C1 segment of cervical spinal cord (tissue), 14 donors: ENCODE measurements at places on chromosomes 2 and 18.

GRCh38 chr2:46999857-47000678, 84.5 kb upstream of the MCFD2 start:
- no peak for DNase-seq

- DNase-seq = no peak
These were observed 816 bp downstream of the CDH2 start for GRCh38 chr18:28175930-28176697.

- no peak for DNase-seq
These were observed 40.4 kb downstream of the CLIP4 start for GRCh38 chr2:29155578-29155977.

DNA sequence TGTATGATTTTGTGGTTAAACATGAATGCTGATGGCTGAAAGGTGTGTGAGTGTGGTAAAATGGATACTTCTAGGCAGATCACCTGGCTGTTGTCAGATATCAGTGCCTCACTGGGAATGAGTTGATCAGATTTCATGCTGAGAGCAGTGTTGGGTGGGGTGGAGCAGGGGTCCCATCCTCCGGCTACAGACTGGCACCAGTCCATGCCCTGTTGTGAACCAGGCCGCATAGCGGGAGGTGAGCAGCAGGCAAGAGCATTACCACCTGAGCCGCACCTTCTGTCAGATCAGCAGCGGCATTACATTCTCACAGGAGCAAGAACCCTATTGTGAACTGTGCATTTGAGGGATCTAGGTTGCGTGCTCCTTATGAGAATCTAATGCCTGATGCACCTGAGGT, 78.7 kb downstream of the GLI2 start:
- DNase-seq = no peak

DNA sequence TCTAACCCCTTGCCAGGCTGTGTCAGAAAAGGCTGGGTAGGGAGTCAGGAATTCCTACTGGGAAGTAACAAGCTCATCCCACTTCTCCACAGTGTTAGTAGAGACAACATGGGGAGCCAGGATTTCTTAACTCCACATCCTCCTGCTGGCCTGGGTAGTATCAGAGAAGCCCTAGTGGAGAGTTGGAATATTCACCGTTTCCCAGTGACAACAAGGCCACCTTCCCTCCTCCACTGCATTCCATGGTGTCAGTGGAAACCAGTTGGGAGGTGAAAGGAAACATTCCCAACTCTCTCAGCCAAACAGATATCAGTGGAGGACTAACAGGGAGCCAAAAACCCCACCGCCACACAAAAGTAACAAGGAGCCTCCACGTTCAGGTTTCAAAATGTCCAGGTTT, 41.2 kb downstream of the SRD5A2 start:
- DNase-seq = no peak

DNA sequence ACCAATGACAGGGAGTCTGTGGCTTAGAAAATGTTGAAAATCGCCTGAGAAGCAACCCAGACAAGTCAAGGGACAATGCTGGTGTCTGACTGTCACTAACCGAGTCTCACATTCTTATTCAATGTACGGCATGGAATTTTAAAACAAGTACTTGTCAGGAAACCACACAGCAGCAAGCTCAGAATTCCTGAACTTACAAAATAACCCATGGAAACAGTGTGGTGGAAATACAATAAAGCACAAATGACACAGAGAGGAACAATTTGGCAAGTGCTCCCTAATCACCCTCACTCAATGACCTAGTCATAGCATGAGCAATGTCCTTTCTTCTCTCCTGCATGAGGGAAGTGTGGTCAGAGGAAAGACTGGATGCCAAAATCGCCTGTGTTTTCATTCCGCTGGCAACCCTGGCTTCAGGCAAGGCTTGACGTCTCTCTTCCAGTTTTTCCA, 154.0 kb downstream of the SATB2 start:
- no peak for DNase-seq

DNA sequence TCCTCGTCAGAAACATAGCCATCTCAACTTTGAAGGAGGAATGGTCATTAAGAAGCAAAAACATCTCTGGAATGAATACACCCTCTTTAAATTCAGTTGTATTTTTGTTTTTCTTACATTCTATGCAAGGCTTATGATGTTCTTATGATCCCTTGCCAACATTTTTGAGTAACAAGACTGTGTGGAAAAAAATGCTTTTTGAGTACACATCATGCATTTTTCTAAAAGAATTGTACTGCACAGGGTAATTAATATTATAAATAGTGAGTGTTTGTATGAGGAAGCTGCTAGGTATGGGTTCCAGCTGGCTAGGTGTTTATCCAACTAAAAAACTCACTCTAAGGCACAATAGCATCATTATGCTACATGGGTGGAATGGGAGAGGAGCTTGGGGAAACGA, 59.0 kb upstream of the SPATS2L start:
- no peak for DNase-seq

DNA sequence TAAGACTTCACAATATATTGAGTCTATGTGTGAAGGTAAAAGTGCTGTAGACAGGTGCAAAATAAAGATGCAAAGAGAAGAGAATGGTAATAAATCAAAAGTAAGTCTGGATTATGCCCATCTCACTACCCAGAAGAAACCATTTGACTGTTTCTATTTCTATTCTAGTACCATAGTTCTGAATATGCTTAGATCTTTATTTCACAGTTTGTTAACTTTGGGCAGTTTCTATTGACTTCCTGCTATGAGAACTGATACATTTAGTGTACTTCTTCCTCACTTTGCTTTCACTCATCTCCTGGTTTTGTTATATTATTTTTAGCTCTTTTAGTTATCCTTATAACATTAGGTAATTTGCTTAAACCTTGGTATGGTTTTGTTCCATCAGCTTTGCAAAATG, 94.9 kb downstream of the HS1BP3 start:
- DNase-seq = no peak

- DNase-seq = no peak
These were observed 73.7 kb downstream of the PXDN start for GRCh38 chr2:1670636-1671035.

DNA sequence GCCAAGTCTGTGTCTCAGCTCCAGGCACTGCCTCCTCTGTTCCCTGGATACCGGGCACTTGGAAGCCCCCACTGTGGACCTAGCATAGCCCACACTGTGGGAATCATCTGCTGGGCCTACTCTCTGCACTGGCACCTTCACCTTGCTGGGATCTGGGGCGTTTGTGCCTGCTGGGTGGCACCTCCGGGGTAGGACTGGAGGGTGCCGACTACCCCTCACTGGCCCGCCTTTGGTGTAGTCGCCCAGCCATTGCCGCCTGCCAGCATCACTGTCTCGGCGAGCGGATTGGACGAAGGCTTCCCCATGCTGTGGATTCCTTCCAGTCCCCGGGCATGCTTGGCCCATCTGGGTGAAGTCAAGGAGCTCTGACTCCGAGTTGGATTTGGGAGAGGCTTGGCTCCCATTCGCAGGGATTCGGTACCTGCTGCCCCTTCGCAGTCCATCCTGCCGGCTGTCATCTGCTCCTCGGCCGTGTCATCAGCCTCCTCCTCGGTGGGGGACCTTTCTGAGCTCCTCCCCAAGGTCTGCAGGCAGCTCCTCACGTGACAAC, 180.6 kb upstream of the HDAC4 start:
- no peak for DNase-seq

DNA sequence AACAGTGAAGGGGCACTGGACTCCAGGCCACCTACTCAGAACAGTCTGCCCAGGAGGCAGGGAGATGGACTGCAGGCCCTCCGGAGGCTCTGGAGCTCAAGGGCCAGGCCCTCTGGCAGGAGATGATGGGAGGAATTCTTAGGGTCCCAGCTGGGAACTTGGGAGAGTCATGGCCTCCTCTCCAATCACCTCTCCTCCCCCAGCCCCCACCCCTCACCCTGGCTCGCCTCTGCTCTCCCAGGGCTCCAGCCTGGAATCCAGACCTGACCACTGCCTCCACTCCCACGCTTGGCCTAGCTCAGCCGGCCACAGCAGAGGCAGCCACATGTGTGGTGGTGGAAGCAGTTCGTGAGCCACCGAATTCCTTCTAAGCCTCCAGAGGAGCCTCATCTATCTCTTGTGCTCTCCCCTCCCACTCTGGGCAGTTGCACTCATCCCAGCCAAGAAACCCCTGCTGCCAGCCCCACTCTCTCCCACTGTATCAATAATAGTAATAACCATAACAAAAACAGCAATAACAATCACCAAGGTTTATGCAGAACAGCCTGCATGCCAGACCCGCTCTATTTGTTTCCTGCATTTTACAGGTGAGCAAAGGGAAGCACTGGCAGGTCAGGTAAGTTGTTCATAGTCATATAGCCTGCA, 67.4 kb downstream of the TNS1 start:
- no peak for DNase-seq

DNA sequence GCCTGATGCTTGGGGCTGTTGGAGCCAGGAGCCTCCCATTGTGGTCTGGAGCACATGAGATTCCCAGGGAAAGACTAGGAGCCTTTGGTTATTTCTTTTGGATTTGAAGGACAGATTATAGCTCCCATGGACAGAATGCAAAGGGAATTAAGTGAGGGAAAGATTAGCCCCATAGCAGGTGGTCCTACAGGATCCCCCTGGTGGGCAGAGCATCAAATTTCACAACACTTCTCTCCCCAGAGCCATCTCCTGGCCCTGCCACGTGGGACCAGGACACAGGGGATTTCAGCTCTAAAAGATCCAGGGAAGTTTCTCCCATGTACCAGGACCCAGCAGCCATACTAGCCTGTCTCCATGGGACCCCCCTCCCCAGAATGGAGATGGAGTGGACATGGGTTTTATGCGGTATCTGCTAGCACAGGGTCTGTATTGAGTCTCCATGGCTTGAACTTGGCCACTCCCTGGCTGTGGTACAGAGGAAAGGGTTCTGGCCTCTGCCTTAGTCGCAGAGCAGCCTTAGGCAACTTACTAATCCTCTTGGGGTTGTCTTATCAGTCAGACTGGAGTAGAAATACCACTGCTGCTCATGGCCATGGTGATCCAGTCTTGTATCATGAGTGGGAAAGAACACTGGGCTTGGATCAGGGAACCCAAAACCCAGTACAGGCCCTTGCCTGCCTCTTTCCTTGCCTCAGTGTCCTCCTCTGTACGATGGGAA, 6.8 kb upstream of the PLB1 start:
- DNase-seq = no peak

DNA sequence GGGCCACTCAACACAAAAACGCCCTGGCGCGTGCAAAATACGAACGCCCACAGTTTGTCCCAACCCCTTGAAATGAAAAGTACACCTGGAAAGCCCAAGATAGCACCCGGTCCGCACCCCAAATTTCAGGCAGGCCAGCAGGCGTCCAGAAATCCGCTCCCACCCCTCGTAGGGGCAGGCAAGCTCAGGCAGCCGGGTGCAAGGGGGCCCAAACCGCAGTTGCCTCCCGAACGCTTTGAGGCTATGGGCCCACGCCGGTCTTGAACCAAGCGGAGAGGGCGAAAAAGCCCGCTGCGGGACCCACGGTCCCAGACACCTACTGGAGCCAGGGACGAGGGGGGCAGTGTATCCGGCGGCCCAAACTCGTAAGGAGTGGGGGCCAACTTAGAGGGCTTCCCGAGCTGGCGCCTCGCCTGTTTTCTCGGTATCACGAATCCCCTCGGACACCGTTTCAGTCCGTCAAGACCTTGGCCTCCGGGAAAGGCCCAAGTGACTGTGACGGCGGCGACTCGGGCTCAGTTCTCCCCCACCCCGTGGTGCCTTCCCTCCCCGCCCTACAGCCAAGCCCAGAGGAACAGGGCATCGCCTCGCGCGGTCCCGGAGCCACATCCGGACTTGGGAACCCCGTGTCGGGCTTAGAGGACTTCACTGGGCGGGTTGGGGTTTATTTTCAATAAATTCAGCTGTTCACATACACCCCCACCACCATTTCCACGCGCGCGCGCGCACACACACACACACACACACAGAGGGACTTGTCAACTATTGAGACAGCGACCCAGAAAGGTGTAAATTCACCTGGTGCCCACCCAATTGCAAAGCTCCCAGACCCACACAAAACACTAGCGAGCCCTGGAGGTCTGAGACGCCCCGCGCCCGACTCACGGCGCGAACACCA, 6.2 kb upstream of the SATB2 start:
- no peak for DNase-seq

GRCh38 chr2:103669531-103669930, 907.7 kb downstream of the TMEM182 start:
- DNase-seq = no peak

DNA sequence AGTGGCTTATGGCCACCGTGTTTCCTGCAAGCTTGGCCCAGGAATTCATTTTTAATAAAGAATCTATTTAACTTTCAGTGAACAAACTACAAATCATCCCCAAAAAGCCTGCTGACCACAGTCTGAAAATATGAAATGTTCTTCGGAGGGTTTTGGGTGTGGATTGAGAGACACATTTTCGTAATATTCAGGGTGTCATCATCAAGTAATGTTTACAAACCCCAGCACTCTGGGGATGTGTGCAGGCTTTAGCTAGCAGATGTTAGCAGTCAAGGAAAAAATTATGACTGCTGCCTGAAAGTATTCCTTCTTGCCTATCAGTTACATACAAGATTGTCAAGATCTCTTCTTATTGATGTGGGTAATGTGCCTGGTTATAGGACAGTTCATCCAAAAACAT, 143.9 kb upstream of the FN1 start:
- DNase-seq = no peak

DNA sequence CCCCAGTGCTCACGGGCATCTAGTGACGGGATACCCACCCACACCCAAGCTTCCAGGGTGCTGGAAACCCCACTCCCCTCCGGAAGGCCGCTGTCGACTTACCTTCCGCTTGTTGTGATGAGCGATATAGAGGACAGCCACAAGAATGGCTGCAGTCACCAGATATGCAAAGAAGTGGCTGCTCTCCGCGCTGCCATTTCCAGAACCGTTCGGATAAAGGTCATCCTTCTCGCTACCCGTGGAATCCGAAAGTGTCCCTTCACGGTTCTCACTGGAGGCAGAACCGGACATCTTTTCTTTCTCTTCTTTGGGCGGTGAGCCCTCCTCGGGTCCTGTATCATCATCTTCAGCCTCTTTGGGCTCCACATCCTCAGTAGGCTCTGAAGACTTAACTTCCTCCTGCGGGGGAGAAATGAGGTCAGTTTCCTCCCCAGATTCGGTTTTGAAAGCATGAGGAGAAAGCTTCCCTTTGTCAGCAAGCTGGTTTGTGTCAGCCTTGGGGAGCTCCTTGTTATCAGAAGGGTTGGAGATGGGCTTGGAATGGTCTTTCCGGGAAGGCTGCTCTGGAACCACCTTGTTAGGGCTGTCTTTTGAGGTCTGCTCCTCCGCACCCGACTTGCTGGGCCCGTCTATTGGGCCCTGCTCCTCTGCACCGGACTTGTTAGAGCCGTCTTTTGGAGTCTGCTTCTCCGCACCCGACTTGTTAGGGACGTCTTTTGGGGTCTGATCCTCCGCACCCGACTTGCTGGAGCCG, 1.2 kb downstream of the TGOLN2 start:
- DNase-seq = no peak

GRCh38 chr2:15303874-15304273, 257.3 kb downstream of the NBAS start:
- no peak for DNase-seq

GRCh38 chr2:166766220-166766619, 122.1 kb upstream of the XIRP2 start:
- no peak for DNase-seq

DNA sequence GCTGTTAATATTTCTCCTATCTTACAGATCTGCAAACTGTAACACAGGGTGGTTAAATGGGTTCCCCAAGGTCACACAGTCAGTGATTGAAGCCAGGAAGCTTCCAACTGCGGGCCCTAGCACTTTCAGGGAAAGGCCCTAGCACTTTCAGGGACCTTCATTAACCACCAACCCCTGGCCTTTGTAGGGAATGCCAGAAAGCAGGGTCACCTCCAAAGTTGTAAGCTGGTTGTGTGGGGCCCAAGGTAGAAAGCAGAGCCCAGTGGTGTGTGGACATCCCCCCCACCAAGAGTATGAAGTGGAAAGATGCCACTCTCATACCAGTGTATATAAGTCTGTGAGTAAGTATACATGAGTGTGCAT, 4.4 kb downstream of the DLX2 start:
- DNase-seq = no peak
